ENCODE measurements at places on chromosomes 7 and 10. TPM values are rescaled to one million over a fixed set of nuclear protein-coding genes. Genes with fewer than 3 reads are reported as not detected.

LRRC17 gene
- polyA plus RNA-seq: 33.7 TPM

BRAF gene
- polyA plus RNA-seq: 6.6 TPM

DNA sequence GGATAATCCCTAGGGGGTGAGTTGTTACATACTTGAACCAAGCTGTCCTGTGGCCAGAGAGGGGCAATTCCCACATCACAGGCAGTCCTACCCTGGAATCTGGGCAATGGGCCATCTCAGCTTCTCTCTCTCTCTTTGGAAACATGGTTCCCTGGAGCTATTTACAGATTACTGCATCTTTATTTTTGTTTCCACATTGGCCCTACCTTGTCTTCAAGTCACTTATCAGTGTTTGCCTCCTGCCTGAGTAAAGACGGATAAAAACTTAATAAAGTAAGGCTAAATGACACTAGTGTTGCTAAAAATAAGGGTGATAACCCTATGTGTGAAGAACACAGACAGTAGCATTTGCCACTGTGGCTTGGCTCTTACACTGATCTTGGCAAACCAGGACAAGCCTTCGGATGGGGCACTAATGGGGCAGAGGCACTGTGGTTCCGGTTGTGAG is 228.2 kb downstream of the GFRA1 start:
- DNase-seq: no peak

- DNase-seq: no peak
These were observed 651.6 kb upstream of the IGFBP3 start for GRCh38 chr7:46572691-46573090.

DNA sequence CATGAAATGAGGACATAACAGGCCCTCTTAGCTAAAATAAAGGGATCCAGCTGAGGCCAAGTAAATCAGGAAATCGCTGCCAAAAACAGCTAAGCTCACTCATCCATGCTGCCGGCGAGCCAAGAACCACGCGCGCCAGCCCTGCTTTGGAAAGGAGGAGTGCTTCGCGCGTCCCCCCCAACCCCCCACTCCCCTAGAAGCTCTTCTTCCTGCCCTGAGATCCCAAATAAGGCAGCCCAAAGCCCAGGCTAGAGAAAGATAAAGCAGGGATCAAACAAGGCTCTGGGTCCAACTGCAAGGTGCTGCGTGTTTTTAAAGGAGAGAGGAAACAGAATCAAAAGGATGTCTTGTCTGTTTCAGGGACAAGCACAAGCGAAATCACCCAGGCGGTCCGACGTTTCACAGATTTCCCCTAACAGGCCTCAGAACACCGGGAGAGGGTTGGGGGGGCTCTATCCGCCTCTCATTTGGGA is 168.3 kb upstream of the AUTS2 start:
- no peak for DNase-seq

DNA sequence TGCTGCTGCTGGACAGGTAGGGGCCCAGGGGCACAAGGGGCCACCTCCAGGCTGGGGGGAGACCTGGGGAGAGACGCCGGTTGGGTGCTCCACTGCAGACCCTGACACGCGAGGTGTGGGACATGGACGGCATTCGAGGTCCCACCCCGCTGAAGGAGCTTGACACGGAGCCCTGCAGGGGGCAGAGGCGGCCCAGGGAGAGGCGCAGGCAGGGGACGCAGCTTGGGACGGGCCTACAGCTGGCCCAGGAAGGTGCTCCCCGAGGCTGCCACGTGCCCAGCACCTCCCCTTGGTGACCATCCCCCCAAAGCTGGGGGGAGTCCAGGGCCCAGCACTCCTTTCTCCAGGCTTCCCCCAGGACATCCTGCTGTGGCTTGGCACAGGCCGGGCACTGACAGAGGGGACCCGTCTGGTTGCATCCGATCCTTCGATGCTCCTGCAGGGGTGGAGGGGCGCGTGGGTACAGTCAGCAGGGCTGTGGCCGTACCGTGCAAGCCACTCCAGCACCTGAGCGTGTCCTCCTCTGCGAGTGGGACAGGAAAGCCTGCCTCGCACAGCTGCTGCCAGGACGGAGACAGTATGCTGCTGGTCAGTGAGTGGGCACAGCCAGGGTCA is 174.4 kb downstream of the ELFN1 start:
- no peak for DNase-seq

Data from endothelial cell of umbilical vein (primary cell).